T-helper 2 cell (primary cell): ENCODE measurements at places on chromosomes 7 and 10.

- no peak for DNase-seq
Observed at GRCh38 chr7:14834883-14835282, 67.7 kb downstream of the DGKB start.

DNA sequence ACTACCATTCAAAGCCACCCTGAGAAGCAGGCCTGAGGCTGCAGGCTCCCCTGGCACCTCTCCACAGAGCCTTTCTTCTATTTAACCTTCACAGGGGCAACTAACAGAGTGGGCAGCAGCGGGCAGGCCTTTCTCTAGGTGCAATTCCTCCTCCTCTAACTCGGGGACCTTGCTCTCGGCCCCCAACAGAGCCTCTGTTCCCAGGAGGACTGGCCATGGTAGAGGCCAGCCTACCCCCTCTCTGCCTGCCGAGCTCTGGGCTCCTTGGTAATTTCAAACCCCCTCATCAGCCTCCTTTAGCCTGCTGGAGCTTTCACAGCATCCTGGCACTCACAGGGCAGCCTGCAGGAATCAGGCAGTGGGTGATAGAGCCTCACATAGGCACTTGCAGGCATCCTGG is 920.8 kb upstream of the ZNF722 start:
- no peak for DNase-seq

- DNase-seq = no peak
Observed at GRCh38 chr10:117830205-117830604, 216.5 kb downstream of the RAB11FIP2 start.

DNA sequence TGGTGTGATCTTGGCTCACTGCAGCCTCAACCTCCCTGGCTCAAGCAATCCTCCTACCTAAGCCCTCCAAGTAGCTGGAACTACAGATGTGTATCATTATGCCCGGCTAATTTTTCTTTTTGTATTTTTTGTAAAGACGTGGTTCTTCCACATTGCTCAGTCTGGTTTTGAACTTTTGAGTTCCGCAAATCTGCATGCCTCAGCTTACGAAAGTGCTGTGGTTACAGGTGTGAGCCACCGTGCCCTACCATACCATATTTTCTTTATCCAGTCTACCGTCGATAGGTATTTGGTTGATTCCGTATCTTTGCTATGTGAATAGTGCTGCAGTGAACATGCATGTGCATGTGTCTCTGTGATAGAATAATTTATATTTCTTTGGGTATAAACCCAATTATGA is 6.5 kb downstream of the ZNF107 start:
- DNase-seq = no peak

DNA sequence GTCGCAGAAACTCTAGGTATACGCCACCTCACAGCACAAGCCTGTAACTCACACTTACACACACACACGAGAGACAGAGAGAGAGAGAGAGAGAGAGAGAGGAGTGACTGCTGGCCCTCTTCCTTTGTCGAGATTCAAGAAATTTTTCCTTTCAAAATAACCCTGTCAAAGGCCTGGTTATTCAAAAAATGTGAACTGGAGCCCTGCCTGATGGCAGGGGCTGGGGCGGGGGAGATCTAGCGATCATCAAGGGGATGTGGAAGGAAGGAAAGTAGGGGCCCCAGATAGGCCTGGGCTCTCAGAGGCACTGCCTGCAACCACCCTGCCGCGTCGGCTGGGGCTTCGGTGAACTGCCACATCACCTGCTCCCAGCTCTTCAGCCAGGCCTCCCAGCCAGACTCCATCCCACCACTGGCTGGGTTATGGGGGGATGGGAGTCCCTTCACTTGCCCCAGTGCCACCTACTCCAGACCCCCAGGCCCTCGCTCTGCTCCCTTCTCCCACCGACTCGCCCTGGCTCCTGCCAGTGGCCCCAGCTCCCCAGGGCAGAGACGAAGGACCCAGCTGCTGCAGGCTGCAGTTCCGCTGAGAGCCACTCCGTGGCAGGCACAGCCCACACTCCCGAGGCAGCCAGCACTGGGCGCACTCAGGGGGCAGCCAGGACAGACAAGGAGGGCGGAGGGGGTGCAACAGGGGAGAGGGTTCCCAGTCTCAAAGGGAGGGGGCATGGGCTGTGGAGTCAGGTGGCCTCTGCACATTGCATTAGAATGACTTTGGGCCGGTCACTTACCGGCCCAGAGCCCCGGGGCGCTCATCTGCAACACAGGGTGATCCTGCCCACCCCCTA is 15.3 kb downstream of the KCNH2 start:
- peak; percentile 52 for DNase-seq

DNA sequence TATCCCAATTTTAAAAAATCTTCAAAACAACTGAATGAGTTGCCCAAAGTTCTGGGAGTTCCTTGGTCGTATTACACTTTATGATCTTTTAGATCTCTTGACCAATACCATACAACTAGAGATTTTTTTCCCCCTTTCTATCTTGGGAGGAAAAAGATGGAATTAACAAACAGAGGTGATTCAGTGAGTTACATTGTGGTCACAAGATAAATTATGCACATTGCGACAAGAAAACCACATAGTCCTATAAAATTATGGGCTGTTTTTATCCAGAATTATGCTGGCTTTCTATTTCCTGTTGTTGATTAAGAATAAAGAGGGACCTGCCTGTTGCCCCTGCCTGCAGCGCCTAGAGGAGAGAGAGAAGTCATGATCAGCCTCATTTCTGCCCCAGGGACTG is 8.2 kb upstream of the SGPL1 start:
- no peak for DNase-seq

GRCh38 chr7:105339404-105340323 is 49.1 kb downstream of the SRPK2 start:
- DNase-seq = no peak
